AG08395 (cell line): ENCODE measurements at places on chromosomes 13 and 19.
A peak's percentile ranks its signal among the peaks of the same experiment; 100 is the strongest.

DNA sequence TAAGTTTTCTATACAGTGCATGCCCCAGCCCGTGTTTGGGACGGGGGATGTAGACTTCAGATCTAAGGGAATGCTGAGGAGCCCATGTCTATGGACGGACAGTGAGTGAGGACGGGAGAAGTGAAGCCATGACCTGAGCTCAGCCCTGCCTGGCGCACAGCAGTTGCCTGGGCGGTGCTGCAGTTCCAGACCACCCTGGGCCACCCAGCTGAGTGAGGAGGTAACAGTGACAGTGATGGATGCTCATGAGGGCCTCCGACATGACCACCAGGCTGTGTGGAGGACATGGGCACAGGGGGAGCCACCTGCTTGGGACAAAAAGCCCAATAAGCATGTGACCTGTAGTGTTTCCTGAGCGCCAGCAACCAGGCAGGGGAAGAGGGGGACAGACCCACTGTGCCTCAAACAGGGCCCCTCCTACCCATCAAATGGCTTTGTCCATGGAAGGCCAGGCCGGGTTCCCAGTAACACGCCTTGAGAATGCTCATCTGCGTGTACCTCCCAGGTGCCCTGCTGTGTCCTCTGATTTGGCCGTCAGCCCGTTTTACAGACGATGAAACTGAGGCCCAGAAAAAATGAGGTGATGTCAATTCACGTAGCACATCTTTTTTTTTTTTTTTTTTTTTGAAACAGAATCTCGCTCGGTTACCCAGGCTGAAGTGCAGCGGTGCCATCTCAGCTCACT lies 22.6 kb downstream of the NOSIP start:
- DNase-seq = no peak

GRCh38 chr19:7920519-7921301 lies 572 bp downstream of the SNAPC2 start:
- DNase-seq = peak; percentile 98

GRCh38 chr19:4380254-4380727 lies 20.1 kb downstream of the SH3GL1 start:
- no peak for DNase-seq

DNA sequence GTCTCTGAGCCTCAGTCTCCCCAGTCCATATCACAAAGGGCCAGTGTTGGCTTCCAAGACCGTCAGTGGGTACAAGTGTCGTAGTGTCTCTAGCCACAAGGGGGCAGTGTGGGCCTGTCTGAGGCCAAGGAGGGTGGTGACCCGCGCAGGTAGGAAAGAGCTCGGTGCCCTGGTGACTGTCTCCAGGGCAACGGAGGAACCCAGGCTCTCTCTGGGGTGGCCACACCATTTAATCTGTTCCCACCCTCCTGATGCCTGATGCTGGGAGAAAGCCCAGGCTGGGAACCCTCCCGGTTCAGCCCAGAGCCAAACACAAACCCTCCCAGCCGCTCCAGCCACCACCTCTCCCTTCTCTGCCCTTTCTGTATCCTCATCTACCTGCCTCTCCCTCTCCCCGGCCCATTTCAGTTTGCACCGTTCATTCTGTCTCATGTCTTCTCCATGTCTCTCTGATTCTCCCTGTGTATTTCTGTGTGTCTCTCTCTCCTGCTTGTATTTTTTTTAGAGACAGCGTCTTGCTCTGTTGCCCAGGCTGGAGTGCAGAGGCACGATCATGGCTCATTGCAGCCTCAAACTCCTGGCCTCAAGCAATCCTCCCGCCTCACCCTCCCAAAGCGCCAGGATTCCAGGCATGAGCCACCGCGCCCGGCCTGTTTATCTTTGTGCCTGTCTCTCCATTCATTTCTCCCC lies 17.5 kb upstream of the MEIS3 start:
- DNase-seq = peak; percentile 77

- DNase-seq = no peak
Measured at GRCh38 chr13:23865906-23866305, 23.3 kb downstream of the MIPEP start.

- no peak for DNase-seq
Measured at GRCh38 chr13:45928843-45929242, 77.3 kb upstream of the SIAH3 start.

- DNase-seq = no peak
Measured at GRCh38 chr13:90447034-90447733, 900.3 kb upstream of the MIR17HG start.

GRCh38 chr13:65915195-65915594 lies 1314.9 kb downstream of the PCDH9 start:
- no peak for DNase-seq

DNA sequence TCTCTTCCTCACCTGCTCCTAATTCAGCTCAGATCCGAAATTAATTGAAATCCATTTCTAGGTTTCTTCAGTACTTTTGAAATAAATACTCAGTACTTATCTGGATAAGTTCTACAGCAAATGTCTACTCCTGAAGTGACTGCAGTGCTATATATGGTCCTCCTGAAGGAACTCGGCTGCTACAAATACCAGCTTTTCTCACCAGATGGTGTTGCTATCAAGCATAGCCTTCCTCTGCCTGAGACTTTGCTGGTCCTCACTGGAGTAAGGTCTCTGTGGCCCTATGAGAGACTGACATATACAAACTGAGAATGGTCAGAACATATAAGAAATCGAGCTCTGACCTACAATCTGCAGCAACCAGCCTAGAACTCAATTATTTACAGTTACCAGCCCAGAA lies 161.6 kb downstream of the NDFIP2 start:
- DNase-seq = no peak

DNA sequence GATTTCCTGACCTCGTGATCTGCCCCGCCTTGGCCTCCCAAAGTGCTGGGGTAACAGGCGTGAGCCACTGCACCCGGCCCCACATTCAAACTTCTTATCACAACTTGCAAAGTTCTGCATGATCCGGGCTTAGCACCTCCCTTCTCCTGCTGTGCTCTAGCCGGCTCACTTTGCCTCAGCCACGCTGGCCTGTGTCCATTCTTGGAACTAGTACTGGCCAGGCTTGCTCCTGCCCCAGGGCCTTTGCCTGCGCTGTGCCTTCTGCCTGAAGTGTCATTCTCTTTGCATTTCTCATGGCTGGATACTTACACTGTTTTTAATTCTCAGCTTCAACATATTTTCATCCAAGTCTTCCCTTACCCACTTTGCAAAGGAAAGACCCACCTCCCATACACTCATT lies 29.9 kb downstream of the CACNG6 start:
- no peak for DNase-seq

- no peak for DNase-seq
Measured at GRCh38 chr13:46759846-46760245, 37.1 kb downstream of the ESD start.

DNA sequence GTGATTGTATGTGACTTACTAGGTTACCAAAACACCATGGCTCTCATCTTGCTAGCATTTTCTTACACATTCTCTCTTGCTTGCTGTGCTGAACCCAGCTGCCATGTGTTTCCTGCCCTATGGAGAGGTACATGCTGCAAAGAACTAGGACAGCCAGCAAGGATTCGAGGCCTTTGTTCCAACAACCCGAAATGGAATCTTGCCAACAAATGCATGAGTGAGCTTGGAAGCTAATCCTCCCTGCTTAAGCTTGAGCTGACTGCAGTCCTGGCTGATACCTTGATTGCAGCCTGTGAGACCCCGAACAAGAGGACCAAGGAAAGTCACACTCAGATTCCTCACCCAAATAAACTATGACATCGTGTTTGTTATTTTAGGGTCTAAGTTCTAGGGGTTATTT lies 651.2 kb downstream of the SLITRK6 start:
- DNase-seq = no peak

GRCh38 chr19:34976611-34977010 lies 12.6 kb upstream of the ZNF792 start:
- no peak for DNase-seq

GRCh38 chr19:16445238-16446107 lies 26.3 kb downstream of the EPS15L1 start:
- no peak for DNase-seq

GRCh38 chr19:3358689-3359014 lies 7.7 kb upstream of the NFIC start:
- DNase-seq = no peak
